ENCODE measurements at places on chromosomes 7 and 10.

- no peak for DNase-seq
Measured at GRCh38 chr10:50545846-50546245, 77.9 kb downstream of the SGMS1 start.

DNA sequence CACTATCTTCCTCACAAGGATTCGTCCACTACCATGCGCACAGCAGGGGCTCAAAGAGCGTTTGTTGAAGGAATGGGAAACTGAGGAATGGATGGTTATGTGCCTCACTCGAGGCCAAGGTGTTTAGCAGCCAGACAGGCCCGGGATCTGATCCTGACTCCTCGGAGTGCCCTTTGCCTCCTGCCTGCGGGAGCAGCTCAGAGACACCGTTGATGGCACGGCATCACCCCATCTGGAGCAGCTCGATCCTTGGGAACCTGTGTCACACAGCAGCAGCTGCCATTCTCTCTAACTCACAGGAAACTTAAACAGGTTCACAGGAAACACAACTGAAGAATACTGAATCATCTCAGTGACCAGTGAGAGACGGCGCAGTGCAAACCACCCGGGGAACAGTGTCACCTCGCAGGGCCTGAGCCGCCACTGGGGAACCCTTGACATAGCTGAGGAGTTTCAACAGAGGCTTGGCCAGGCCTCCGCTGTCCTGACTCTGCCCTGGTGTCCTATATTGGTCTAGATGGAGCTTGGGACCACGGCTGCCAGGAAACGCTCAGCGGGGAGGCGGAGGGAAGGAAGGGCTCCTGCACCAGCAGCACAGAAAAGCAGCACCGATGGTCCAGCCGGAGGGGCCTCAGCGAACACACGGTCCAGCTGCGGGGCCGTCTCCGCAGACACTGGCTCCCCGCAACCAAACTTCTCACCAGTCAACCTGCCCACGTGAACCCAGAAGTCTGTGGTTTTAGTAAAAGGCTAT, 169.4 kb downstream of the ADARB2 start:
- no peak for DNase-seq

DNA sequence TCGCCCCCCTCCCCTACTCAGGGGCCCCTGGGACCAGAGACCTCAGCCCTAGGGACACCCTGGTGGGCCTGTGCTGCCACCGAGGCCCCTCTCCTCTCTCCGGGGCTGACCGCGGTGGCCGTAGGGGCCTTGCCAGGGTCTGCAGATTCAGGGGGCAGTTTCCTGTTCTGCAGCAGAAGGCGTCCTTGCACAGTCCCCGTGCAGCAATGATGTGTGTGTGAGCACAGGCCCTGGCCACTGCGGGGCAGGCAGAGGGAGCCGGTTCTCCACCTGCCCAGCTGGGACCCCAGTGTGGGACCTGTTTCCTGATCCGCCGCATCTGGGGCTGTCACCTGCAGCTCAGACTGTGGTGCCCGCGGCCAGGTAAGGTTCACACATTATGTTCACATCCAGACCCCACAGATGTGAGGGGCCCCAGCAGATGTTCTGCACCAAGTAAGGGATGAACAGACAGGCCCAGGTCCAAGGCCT, 60.7 kb upstream of the DNAJB6 start:
- DNase-seq: no peak

- DNase-seq: peak; percentile 94
Measured at GRCh38 chr7:129969881-129970446, 17.2 kb upstream of the UBE2H start.

DNA sequence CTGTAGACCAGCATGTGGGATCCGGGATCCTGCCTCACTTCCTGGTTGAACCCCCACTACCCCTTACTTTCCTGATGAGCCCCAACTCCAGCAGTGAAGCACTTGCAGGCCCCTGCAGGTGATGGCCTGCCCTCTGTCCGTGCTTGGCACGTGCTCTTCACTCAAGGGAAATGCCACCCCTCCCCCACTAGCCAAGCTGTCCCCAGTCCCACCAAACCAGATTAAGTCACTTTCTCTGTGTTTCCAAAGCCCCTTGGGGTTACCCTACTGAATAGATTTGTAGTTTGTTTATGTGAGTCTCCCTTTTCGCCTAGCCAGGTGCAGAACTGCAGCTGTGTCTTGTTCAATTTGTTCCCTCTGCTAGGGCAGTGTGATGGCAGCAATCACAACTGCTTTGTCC, 121.7 kb downstream of the WDFY4 start:
- DNase-seq: no peak

DNA sequence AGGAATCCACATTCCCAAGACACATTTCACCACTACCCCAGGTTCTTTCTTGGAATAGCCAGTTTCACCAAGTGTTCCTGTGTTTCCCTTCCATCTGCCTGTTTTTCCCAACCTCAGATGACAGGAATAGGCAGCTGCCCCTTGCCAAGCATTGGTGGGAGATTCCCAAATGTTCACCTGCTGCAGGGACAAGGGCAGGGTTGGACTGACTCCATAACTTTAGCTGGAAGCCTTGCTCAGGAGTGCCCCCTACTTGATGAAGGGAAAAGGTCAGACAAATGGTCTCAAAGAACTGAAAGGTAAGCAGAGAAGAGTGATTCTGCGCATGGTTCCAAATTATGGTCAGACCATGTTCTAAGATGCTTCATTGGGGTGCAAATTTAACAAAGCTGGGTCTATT, 45.1 kb upstream of the LYZL1 start:
- DNase-seq: no peak

- DNase-seq: no peak
Measured at GRCh38 chr10:116673866-116674265, 53.1 kb downstream of the PNLIPRP2 start.

GRCh38 chr7:39810204-39810642, 139.8 kb upstream of the CDK13 start:
- no peak for DNase-seq

DNA sequence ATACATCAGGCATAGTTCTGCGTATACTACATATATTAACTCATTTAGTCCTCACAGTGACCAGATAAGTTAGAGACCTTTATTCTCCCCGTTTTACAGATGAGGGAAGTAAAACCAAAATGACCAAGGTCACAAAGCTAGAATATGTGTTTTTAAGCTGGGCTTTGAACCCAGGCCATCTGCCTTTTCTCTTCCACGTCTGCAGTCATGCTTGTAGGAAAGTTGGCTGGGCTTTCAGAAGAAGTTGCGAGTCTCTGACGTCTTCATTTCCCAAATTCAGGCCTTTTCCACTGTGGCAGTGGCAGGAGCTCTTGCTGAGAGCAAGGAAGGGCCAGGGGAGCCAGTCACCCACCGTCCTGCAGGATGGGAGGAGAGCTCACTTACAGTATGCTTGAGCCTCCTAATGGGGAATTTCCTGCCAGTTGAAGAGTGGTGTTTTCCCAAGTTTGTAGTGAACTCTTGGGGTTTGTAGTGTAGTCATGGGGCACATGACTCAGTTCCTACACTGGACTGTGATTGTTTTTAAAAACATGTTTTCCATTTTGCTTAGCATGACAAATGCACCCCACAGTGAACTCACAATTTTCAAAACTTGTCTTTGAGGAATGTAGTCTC, 34.2 kb downstream of the CYP17A1 start:
- DNase-seq: no peak

DNA sequence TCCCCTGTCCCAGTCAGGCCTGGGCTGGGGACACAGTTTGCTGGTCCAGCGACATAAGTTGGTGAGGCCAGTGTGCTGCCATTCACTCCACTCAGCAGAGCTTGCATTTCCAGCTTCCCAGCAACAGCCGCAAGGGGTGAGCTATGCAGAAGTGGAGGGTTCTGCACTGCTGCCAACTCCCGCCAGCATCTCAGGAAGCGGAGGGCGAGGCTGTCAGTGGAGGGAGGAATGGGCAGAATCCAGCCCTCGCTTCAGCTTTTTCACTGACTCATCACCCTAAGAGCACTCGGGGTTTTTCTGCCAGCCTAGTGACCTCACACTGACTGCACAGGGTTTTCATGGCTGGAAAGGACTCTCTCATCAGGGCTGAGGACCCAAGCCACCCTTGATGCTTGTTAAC, 625.1 kb upstream of the MKI67 start:
- DNase-seq: no peak

- DNase-seq: no peak
Measured at GRCh38 chr7:138027100-138027499, 25.2 kb upstream of the CREB3L2 start.

DNA sequence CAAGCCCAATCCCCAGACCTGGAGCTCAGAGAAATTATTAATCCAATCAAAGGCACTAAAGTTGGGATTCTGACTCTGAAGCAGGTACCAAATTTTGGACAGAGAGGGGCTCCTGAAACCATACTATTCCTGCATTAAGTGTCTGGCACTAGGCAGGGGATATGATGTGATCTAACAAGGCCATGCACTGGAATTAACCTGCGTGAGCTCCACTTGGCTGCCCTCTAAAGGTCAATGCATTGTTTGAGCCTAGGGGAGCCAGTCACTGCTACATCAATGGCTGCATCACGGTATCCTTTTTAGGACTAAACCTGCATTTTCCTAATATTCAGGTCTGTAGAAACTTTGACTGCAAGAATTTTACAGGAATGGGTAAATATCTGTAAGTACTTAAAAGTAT, 42.1 kb downstream of the ST8SIA6 start:
- no peak for DNase-seq

DNA sequence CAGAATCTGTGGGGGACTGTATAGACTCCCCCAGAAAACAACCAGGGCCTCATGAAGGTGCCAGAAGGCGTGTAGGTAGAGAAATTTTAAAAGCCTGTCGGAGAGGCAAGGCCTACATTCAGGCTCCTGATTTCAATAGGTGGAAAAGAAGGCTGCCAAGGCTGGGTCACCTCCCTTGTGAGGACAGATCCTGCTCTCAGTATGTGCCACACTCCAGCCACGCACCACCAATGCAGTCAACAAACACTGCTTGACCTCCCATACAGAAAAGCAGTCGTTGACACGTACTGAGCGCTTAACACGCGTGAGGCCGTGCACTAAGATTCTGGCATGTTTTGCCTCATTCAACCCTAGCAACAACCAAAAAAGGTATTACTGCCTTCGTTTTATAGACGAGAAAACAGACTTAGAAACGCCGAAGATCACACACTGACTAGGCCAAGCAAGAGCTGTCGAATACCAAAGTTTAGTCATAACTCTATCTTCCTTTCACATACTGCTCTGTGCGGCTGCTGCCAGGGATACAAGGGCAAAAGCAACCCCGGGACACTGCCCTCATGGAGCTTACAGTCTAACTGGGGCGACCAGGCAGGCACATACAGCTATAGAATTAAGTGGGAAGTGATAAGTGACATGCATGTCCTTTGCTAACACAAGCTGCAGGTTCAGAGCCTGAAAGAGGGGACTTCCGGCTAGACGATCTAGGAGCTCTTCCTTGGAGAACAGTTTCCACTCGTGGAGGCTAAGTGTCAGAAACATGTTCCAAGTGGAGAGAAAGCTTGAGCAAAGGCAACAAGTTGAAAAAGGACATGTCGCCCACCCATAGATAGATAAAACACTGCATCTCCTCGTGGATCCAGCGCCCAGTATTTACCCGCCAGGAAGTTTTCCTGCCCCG, 797 bp upstream of the NKX2-3 start:
- no peak for DNase-seq

DNA sequence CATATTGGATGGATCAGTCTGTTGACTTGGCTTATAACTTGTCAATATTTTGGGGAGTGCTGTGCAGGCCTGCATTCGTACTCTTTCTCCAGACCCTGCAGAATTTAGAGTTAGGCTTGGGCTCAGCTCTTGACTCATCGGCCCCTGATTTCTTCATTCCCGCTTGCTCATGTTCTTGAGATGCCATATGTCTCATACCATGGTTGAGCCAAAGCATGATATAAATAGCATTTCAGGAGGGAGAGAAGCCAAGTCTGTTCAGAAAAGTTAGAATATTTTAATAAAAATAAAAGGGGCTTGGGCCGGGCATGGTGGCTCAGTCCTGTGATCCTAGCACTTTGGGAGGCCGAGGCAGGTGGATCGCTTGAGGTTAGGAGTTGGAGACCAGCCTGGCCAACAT, 898.1 kb downstream of the TYW1 start:
- DNase-seq: no peak

DNA sequence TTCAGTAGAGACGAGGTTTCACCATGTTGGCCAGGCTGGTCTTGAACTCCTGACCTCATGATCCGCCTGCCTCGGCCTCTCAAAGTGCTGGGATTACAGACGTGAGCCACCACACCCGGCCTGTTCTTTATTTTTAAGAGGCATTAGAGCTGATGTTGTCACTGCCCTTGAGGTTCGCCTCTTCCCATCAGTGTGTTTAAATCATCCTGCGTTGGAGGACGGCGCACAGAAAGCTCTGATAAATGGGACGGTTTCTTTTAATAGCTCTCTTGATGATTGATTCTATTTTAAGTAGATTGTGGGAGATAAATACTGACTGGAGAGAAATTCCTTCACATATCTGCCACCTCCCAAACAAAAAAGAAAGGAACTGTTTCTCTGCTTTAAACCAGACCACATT, 29.0 kb downstream of the UPP1 start:
- no peak for DNase-seq

DNA sequence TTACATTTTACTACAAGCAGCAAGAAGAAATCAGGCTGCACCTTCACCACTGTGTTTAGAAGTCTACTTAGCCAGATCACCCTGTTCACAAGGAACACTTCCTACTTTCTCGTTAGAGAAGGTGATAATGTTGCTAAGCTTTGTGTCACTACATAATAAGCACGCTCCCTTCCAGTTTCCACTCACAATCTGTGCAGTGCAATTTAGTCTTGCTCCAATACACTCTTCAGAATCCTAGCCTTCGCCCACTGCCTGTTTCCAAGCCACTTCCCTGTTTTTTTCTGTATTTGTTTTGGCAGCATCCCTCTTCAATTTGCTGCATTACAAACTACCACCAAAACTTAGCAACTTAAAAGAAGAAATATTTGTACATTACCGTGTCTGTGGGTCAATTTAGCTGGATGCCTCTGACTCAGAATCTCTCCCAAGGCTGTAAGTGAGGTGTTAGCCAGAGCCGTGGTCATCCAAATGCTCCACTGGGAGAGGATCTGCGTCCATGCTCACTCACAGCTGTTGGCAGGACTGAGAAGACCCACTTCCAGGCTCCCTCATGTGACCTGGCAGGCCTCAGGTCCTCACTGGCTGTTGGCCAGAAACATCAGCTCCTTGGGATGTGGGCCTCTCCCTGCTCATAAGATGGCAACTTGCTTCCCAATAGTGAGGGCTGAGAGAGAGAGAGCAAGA, 110.4 kb downstream of the PON1 start:
- no peak for DNase-seq

All from breast epithelium (tissue), 4 donors.